ENCODE measurements at places on chromosomes 7 and 10. TPM values are rescaled to one million over a fixed set of nuclear protein-coding genes. Genes with fewer than 3 reads are reported as not detected.

GRCh38 chr7:66725843-66726242 is 14.7 kb upstream of the RABGEF1 start:
- DNase-seq, result no peak

Gene ZCCHC24
- 21.3 TPM for total RNA-seq

DNA sequence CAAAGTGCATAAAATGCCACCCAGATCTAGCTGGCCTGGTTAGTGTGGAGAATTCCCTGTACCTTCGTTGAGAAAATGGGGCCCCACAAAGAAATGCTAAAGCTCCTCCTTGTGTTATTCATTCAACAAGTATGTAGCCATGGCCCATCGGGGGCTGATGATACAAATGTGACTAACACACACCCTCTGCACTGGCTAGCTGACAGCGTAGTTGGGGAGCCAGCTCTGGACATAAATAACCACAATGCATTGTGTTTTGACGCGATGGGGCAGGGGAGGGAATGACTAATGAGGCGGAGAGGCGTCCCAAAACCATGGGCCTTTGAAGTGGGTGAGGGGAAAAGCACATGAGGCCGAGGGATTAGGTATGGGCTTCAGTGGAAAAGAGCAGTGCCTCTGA is 28.2 kb upstream of the ASL start:
- no peak for DNase-seq

- DNase-seq, result no peak
Measured at GRCh38 chr10:12097791-12098190, 29.0 kb downstream of the DHTKD1 start.

GRCh38 chr10:75617485-75618155 is 186.2 kb downstream of the LRMDA start:
- DNase-seq, result no peak

GRCh38 chr7:105079348-105079747 is 65.3 kb downstream of the KMT2E start:
- DNase-seq, result no peak

DNA sequence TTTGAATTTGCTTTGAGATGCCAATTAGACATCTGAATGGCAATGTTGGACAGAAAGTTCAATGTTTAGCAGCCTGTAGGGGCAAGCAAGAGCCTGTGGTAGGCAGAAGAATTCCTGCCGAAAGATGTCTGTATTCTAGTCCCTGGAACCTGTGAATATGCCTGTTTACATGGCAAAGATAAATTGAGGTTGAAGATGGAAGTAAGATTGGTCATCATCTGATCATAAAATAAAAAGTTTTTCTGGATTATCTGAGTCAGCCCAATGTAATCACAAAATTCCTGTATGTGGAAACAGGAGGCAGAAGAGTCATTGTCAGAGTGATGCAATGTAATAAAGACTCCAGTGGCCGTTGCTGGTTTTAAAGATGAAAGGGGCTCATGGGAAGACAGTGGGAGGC is 430.5 kb downstream of the MDFIC start:
- no peak for DNase-seq

DNA sequence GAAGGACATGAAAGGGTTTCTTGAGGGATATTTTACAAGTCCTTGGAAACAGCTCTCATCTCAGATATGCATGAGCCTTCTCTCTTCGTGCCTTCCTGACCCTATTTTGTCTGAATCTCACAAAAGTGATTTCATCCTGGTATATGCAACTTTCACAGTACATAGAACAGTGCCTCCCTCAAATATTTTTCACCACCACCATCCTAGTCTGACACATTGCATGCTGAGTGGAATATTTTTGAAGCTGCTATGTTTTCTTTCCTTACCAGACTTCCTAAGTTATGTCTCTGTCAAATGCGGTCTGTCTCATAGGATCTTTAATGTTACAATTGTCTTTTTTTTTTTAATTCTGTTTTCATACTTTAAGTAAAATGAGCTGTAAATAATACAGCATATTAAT is 673.3 kb upstream of the LRRN3 start:
- no peak for DNase-seq

- DNase-seq, result no peak
Measured at GRCh38 chr7:47771336-47771989, 176.8 kb downstream of the PKD1L1 start.

All from kidney (tissue), 22 donors.